WTC11 (cell line): ENCODE measurements at places on chromosomes 7 and 10.

DNA sequence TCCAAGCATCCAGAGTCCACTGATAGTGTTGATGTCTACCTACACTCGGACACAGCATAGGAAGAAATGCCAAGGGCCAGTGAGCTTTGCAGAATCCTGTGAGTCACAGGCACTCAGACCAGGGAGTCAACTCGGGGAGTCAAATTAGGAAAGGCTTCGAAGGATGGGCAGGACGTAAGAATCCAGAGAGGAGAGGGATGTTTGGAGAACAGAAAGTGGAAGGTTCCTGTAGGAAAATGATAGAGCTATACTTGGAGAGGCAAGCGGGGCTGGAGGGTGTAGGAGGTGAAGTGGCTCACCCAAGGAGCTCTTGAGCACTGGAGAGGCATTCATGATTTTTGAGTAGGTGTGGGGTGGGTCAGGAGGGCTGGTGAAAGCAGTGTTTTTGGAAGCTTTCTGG is 3.0 kb downstream of the ZYX start:
- DNase-seq: no peak

DNA sequence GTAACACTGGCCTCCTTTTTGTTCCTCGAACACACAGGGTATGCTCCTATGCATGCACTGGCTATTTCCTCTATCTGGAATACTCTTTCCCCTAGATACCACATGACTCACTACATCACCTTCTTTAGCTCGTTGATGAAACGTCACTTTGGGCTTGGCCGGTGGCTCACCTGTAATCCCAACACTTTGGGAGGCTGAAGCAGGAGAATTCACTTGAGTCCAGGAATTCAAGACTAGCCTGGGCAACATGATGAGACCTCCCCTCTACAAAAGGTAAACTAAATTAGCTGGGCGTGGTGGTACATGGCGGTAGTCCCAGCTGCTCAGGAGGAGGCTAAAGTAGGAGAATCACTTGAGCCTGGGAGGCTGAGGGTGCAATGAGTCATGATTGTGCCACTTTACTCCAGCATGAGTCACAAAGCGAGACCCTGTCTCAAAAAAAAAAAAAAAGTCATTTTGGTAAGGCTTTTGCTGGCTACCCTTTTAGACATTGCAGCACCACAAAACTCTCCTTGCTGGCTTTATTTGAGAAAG is 14.5 kb downstream of the ANKIB1 start:
- no peak for DNase-seq

DNA sequence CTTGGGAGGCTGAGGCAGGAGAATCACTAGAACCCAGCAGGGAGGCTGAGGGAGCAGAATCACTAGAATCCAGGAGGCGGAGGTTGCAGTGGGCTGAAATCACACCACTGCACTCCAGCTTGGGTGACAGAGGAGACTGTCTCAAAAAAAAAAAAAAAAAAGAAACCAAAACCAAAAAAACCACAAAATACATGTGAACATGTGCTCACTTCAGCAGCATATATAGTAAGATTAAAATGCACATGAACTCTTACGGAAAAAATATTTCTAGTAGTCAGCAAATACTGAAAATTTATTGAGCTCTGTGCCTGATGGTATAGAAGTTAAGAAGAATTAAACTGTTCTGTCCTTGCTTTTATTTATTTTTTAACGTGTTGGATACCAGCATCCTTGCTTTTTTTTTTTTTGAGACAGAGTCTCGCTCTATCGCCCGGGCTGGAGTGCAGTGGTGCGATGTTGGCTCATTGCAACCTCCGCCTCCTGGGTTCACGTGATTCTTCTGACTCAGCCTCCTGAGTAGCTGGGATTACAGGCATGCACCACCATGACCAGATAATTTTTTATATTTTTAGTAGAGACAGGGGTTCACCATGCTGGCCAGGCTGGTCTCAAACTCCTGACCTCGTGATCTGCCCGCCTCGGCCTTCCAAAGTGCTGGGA is 9.6 kb upstream of the ZNF487 start:
- no peak for DNase-seq

GRCh38 chr7:5625938-5626337 is 155.5 kb downstream of the RNF216 start:
- DNase-seq: no peak

DNA sequence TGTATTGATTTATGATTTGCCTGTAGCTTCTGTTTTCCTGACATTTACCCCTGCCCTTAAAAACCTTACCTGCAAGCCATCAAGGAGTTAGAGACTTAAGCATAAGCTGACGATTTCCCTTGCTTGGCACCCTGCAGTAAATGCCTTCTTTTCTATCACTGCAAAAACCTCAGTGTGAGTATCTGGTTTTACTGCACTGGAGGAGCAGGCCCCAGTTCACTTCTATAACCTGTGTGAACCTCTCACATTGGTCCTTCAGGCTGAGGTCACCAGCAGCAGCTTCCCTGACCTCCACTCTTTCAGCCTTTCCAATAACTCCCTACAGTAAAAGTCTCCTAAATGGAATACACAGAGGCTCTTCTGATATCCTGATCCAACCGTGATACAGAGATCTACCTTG is 30.5 kb downstream of the NUP42 start:
- no peak for DNase-seq

DNA sequence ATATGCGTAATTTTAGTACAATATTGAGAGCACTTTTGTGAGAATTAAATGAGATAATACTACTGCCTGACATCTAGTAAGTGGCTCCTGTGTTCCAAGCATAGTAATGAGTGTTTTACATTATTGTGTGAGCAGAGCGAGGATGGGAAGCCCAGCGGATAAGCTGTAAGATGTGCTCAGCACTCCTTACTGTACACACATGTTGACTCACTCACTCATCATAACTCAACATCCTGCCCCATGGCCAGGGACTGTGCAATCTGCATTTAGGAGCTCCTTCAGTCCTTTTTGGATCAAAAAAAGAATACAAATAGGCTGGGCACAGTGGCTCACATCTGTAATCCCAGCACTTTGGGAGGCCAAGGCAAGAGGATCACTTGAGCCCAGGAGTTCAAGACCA is 72.9 kb upstream of the NEBL start:
- no peak for DNase-seq

DNA sequence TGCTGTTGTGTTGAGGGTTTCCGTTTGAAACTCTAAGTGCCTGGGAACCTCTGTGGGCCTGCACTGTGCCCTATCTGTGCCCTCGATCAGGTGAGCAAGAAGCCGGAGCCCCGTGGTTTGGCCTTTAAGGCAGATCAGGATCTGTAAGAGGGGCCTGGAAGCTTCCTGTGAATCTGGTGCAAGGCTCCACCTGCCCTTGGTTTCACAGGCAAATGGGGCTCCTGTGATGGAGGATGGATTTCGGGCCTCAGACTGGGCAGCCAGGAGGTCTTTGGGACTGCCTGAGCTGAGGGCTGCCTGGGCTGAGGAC is 21.6 kb downstream of the SCART1 start:
- no peak for DNase-seq

DNA sequence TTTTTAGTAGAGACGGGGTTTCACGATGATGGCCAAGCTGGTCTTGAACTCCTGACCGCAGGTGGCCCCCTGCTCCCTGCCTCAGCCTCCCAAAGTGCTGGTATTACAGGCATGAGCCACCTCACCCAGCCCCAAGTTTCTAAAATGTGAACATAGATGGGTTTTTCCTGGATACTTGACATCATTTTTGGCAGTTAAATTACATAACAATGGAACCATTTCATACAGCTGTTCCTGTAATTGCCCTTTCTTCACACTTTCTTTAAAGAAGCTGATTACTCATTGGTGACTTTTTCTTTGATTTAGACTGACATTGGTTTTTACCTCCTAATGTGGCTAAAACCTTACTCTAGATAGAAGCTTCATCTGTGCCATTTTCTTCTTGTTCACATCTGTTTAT is 5.9 kb downstream of the ZKSCAN1 start:
- DNase-seq: no peak

DNA sequence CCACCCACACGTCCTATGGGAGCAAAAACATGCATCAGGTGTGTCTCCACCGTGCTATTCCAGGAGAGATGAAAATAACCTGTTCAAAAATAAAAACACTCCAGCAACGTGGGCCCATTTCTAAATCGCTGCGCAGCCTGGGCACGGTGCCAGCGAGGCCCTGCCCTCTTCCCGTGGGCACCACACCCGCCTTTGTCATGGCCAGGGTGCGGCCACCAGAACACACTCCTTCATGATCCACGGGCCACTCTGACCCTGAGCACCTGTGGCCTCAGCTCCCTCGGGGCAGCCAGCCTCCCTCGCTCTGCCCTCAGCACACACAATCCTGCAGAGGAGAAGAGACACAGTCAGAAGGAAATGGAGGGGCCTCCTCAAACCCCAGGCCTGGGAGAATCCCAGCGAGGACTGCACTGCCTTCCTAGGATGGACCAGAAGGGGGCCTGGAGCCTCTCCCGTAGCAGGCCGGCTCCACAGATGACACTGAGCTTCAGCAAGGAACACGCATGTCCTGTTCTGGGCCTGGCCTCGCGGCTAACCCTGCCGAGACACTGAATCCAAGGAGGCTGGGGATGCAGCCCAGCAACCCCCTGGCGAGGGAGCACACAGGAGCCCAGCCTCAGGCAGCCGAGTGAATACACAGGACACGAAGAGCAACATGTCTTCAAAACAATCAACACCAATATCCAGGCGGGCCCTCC is 169.0 kb downstream of the MAD1L1 start:
- no peak for DNase-seq

GRCh38 chr10:70672165-70673042 is at the start of gene ADAMTS14:
ADAMTS14 (plus strand) TSS chr10:70672506; CDS start chr10:70672803, 297 bp downstream.
- peak; percentile 53 for DNase-seq

GRCh38 chr7:5396999-5397663 is 26.5 kb downstream of the TNRC18 start:
- DNase-seq: no peak
